Muscle of leg (tissue), 16 donors: ENCODE measurements at places on chromosomes 1 and 21.

GRCh38 chr1:88658419-88658818, 25.7 kb upstream of the PKN2 start:
- no peaks in the 10 kb centered on the region for H3K4me1 ChIP-seq
- H3K27me3 ChIP-seq, result no peaks in the 10 kb centered on the region
- H3K36me3 ChIP-seq, result no peaks in the 10 kb centered on the region
- DNase-seq, result no peak
- H3K4me3 ChIP-seq, result no peak overlapping the region

GRCh38 chr1:24119489-24119858, 7.5 kb upstream of the MYOM3 start:
- DNase-seq, result no peak
- no peaks in the 10 kb centered on the region for H3K36me3 ChIP-seq
- H3K27ac ChIP-seq, result no peak overlapping the region
- H3K4me3 ChIP-seq, result no peak overlapping the region
- H3K4me1 ChIP-seq, result peaks cover 9% of the 10 kb centered on the region

GRCh38 chr1:12621346-12622335, 3.6 kb upstream of the DHRS3 start:
- no peak overlapping the region for H3K4me3 ChIP-seq
- H3K36me3 ChIP-seq, result no peaks in the 10 kb centered on the region
- H3K27me3 ChIP-seq, result peaks cover 19% of the 10 kb centered on the region
- DNase-seq, result peak; percentile 80
- H3K27ac ChIP-seq, result peak overlapping the region; percentile 31
- H3K4me1 ChIP-seq, result peaks cover 54% of the 10 kb centered on the region

DNA sequence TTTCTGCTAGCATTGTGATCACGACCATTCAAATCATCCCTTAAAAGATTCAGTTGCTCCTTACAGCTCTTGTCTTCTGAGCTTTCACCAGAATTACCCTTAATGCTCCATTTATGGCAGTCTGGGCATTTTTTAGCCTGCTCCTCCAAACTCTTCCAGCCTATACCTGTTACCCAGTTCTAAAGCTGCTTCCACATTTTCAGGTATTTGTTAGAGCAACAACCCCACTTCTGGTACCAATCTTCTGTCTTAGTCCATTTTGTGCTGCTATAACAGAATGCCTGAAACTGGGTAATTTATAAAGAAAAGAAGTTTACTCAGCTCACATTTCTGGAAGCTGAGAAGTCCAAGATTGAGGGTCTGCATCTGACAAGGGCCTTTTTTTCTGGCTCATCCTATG, 17.2 kb downstream of the MYBPH start:
- no peak overlapping the region for H3K4me3 ChIP-seq
- peaks cover 30% of the 10 kb centered on the region for H3K27me3 ChIP-seq
- DNase-seq, result no peak
- H3K4me1 ChIP-seq, result no peaks in the 10 kb centered on the region
- H3K36me3 ChIP-seq, result no peaks in the 10 kb centered on the region
- no peak overlapping the region for H3K27ac ChIP-seq

- no peaks in the 10 kb centered on the region for H3K27me3 ChIP-seq
- no peaks in the 10 kb centered on the region for H3K4me1 ChIP-seq
- H3K4me3 ChIP-seq, result no peak overlapping the region
- no peak overlapping the region for H3K27ac ChIP-seq
- no peaks in the 10 kb centered on the region for H3K36me3 ChIP-seq
- no peak for DNase-seq
Observed at GRCh38 chr1:198574325-198574724, 33.8 kb upstream of the ATP6V1G3 start.

DNA sequence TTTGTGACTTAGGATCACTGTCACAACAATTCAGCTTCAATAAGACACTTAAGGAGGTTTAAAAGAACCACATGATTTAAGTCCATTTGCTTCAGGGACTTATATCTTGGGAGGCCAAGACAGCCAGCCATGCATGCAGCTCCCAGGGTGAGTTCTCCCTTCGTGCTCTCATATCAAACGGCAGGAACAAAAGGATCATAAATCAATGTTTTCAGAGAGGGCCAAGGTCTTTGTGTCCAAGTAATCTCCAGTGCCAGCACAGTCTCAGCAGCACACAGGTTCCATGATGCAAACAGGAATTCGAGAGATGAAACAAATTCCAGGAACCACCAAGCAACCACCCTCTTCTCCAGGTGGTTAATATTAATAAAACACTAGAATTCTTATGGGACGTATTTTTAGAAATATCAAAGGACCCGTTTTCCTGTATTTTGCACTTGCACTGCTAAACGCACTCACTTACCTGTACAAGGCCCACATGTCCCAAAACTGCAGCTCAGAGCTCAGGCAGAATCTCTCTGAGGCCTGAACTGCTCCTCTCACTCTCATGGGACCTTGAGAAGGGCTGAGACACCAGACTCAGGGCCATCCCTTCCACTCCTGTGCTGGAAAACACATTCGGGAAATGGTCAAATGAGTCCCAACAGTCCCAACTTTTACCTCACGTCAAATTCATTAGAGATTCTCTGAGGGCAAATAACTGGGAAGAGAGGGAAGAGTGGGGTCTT, 100.0 kb upstream of the RAB4A start:
- no peaks in the 10 kb centered on the region for H3K36me3 ChIP-seq
- H3K27ac ChIP-seq, result no peak overlapping the region
- H3K4me3 ChIP-seq, result no peak overlapping the region
- DNase-seq, result no peak
- H3K27me3 ChIP-seq, result no peaks in the 10 kb centered on the region
- H3K4me1 ChIP-seq, result peaks cover 18% of the 10 kb centered on the region

- no peak overlapping the region for H3K27ac ChIP-seq
- peaks cover 8% of the 10 kb centered on the region for H3K36me3 ChIP-seq
- H3K4me1 ChIP-seq, result peaks cover 28% of the 10 kb centered on the region
- no peak overlapping the region for H3K4me3 ChIP-seq
- DNase-seq, result no peak
Observed at GRCh38 chr1:11180342-11180744, 8.8 kb upstream of the ANGPTL7 start.

DNA sequence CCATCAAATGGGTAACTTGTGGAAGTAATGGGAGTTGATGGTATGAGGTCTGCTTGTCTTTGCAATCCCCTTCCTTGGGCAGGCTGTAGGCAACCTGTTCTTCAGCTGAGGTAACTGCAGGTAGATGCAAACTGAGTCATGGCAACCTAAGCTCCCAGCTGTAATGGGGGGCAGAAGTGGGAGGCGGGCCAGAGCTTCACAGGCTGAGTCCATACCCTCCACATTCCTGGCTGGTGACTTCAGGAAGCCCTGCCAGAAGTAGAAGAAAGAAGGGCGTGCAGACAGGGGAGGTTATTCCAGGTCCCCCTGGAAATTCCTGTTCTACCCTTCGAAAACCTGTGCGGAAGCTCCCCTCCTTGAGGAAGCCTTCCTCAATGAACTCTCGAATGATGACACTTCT, 44.9 kb downstream of the ARHGEF11 start:
- no peaks in the 10 kb centered on the region for H3K27me3 ChIP-seq
- no peaks in the 10 kb centered on the region for H3K36me3 ChIP-seq
- peaks cover 5% of the 10 kb centered on the region for H3K4me1 ChIP-seq
- DNase-seq, result no peak
- no peak overlapping the region for H3K27ac ChIP-seq

- H3K4me3 ChIP-seq, result no peak overlapping the region
- H3K36me3 ChIP-seq, result no peaks in the 10 kb centered on the region
- peak; percentile 33 for DNase-seq
- H3K27ac ChIP-seq, result no peak overlapping the region
Observed at GRCh38 chr1:219088778-219089557, 84.7 kb upstream of the LYPLAL1 start.

- no peaks in the 10 kb centered on the region for H3K4me1 ChIP-seq
- H3K4me3 ChIP-seq, result no peak overlapping the region
- DNase-seq, result no peak
- no peaks in the 10 kb centered on the region for H3K36me3 ChIP-seq
Observed at GRCh38 chr1:232250838-232251237, 379.1 kb downstream of the SIPA1L2 start.

GRCh38 chr1:230753191-230753585, 6.0 kb downstream of the CAPN9 start:
- peak overlapping the region; percentile 90 for H3K27ac ChIP-seq
- H3K27me3 ChIP-seq, result no peaks in the 10 kb centered on the region
- no peak overlapping the region for H3K4me3 ChIP-seq

- DNase-seq, result peak; percentile 38
- H3K4me1 ChIP-seq, result peaks cover 8% of the 10 kb centered on the region
- H3K36me3 ChIP-seq, result peaks cover 32% of the 10 kb centered on the region
- H3K4me3 ChIP-seq, result no peak overlapping the region
Observed at GRCh38 chr21:46188226-46189212, 4.3 kb upstream of the SPATC1L start.

DNA sequence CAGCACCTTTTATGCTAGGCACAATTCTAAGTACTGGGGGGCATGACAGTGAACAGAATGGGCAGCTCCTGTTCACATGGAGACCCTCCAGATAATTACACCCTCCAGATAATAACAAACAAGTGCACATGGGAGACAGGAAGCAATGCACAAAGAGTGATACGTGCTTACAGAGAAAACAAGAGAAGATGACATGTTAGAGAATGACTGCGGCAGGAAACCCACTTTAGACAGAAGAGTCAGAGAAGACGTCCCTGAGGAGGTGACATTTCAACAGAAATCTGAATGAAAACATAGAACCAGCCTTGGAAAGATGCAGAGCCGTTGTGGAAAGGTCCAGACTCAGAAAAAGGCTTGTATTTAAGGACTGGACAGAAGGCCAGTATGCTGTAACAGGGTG, 54.7 kb upstream of the ARTN start:
- no peak overlapping the region for H3K27ac ChIP-seq
- no peak overlapping the region for H3K4me3 ChIP-seq
- peaks cover 24% of the 10 kb centered on the region for H3K4me1 ChIP-seq
- H3K27me3 ChIP-seq, result no peaks in the 10 kb centered on the region

DNA sequence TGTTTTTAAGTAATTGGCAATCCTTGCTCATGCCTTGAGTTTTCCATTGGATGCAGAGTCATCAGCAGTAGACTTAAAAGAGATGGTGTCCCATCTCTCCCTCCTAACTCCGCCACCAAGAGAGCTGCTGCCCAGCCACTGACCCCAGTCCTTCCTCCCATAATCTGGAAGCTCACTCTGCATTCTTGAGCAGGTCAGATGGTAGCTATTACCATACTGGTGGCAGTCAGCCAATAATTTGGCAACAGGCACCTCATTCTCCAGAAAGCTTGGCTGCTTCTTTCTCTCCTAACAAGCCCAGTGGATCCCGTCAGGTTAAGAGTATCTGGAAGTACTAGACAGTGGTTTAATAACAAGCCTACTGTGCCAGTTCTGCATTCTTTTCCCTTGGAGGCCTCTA, 272.1 kb downstream of the ZNF648 start:
- no peak for DNase-seq
- H3K4me3 ChIP-seq, result no peak overlapping the region
- H3K27ac ChIP-seq, result no peak overlapping the region
- H3K4me1 ChIP-seq, result no peaks in the 10 kb centered on the region
- H3K36me3 ChIP-seq, result no peaks in the 10 kb centered on the region

GRCh38 chr21:36914244-36915013, 52.0 kb downstream of the HLCS start:
- H3K27me3 ChIP-seq, result no peaks in the 10 kb centered on the region
- peaks cover 23% of the 10 kb centered on the region for H3K4me1 ChIP-seq
- no peak overlapping the region for H3K4me3 ChIP-seq
- no peak overlapping the region for H3K27ac ChIP-seq
- H3K36me3 ChIP-seq, result no peaks in the 10 kb centered on the region

GRCh38 chr21:36718951-36719501, 20.1 kb downstream of the SIM2 start:
- peaks cover 10% of the 10 kb centered on the region for H3K4me1 ChIP-seq
- H3K36me3 ChIP-seq, result no peaks in the 10 kb centered on the region
- peak; percentile 53 for DNase-seq
- H3K4me3 ChIP-seq, result no peak overlapping the region

GRCh38 chr1:161013488-161014230, 7.3 kb downstream of the F11R start:
- peak overlapping the region; percentile 85 for H3K27ac ChIP-seq
- H3K4me1 ChIP-seq, result peaks cover 13% of the 10 kb centered on the region
- H3K4me3 ChIP-seq, result no peak overlapping the region
- H3K27me3 ChIP-seq, result no peaks in the 10 kb centered on the region
- peak; percentile 87 for DNase-seq

DNA sequence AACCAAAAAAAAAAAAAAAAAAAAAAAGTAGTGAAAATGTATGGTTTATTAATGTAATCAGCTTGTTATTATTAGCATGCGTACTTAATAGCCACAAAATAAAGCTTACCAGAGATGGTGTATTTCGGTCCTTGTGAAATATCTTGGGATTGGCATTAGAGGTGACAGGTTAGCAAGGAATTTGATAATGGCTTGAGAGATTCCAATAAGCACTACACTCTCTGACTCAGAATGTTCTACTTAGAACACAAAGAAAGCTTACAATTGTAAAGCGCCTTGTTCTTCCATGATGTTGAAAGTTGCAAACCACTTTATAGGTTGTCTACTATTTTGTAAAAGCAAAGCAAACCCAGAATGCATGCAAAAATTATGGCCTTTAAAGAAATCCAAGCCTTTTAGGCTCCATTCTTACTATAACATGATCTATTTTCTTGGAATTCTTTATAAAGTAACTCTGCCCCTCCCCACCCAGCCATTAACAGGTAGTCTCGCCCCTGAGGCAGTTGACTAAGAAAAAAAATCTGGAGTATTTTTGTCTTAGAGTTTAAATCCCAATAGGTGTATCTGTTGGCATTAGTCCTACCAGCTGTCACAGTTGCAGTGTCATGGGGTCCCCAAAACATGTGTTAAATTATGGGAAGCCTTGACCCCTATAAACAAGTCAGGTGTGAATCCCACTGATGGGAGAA, 129.2 kb downstream of the DHRS3 start:
- peaks cover 2% of the 10 kb centered on the region for H3K36me3 ChIP-seq
- no peak for DNase-seq
- H3K27me3 ChIP-seq, result no peaks in the 10 kb centered on the region
- H3K4me1 ChIP-seq, result peaks cover 22% of the 10 kb centered on the region
- H3K27ac ChIP-seq, result no peak overlapping the region

GRCh38 chr1:88670462-88670861, 13.6 kb upstream of the PKN2 start:
- no peaks in the 10 kb centered on the region for H3K27me3 ChIP-seq
- no peak overlapping the region for H3K27ac ChIP-seq
- H3K4me3 ChIP-seq, result no peak overlapping the region
- H3K36me3 ChIP-seq, result no peaks in the 10 kb centered on the region
- no peaks in the 10 kb centered on the region for H3K4me1 ChIP-seq

DNA sequence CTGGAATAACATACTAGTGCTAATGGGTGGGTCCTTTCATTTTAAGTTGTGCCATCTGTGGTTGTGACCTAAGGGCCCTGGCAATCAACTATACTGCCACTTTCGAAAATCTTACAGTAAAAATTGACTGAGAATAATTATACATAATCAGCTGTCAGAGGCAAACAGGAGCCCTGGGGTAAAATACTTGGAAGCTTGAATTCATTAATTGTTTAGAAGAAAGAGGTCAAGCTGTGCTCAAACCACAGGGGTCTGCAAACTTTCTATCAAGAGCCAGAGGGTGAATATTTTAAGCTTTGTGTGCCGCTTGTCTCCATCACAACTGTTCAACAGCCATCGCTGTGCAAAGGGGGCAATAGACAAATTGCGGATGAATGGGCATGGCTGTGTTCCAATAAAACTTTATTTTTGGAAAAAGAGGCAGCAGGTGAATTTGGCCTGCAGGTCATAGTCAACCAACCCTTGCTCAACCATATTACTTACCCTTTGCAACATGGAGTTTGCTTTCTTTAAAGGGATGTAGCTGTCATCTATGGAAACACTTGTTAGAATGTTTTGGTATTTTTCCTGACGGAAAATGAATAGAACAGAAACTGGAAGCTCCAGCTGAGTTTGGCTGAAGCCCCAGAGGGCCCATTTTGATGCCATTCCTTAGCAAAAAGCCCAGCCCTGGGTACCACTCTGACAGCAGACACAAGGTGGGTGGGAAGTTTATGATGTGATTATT, 35.7 kb upstream of the USP1 start:
- H3K36me3 ChIP-seq, result no peaks in the 10 kb centered on the region
- no peak overlapping the region for H3K4me3 ChIP-seq
- no peak for DNase-seq
- H3K27me3 ChIP-seq, result no peaks in the 10 kb centered on the region
- no peak overlapping the region for H3K27ac ChIP-seq
- H3K4me1 ChIP-seq, result no peaks in the 10 kb centered on the region
